Activated T-cell treated with anti-CD3 and anti-CD28 coated beads for 4 hours (primary cell): ENCODE measurements at places on chromosomes 11 and 22.

DNA sequence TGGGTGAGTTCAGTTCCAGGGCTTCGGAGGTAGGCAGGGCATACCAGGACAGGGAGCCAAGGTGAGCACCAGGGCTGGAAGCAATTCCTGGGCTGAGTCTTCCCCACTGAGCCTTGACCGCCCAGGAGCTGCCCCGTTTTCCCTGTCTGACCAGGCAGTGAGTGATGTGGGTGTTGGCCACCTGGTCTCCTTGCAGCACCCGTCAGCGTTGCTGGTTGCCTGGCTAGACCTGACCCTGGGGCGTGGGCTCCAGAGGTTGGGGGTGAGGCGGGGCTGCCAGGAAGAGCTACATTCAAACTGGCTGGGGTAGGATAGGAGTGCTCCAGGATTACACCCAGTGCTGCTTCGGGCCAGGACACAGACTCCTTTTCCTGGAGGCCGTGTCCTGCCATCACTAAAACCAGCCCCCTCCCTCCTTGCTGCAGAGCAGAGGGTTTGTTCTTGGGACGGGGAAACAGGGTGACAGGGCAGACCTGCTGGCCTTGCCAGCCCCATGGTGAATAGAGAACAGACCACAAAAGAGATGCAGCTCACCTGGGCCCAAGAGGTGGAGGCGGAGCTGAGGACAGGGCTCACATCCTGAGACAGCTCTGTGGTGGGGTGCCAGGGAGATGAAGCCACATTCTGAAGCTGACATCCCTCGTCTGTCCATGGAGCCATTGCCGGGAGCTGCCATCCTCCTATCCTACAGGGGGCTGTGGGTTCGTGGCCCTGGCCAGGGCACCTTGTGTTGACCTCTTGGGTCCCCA lies 14.2 kb downstream of the INCENP start:
- DNase-seq = no peak

DNA sequence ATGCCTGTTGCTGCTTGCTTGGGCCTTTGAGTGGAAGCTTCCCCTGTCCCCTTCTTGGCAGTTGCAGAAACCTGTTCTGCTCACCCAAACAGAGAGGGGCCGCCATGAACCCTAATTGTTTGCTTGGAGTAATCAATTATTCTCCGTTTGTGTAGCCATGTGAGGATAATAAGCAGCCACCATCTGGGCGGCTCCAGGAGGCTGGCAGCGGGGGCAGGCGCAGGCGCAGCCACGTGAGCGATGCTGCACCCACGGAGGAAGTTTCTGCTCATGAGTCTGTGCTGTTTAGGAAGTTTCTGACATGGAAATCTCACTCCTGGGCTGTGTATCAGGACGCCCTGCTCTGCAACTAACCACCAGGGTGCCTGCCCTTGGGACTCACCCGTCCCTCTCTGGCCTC lies 90.1 kb downstream of the MPPED1 start:
- DNase-seq = no peak

- no peak for DNase-seq
These were observed 5.2 kb downstream of the CRTAM start for GRCh38 chr11:122843281-122844141.

DNA sequence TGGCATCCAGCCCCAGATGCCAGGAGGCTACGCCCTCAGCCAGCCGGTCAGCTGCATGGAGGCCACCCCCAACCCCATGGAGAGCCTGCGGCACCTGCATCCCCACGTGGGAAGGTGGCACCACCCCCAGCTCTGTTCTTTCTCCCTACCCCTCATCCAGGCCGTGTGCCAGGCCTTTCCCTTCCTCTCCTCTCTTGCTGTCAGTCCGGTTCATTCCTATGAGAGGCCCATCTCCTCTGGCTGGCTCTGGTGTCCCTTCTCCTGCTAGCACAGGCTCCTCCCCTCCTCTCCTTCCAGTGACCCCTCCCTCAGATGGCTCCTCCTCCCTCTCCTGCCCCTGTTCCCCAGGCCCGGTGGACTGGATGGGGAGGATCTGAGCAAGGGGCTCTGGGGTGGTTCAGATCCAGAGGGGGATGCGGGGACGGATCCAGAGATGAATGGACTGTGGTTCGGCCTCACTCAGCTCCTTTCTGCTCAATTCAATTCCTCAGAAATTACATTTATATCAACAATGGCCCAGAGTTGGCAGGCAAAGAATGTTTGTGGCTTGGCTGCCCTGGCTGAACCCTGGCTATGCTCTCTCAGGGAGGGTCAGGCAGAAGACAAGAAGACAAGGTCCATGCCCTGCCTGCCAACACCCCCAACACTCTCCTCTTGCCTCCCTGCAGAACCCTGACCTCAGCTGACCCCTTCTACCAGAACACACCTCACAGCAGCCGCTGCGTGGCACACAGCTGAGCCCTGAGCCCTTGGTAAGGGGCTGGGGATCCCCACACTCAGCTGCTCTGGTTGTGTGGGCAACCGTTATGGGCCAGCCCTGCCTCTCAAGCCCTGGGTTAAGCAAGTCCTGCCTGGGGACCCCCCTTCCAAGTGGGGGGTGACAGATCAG lies 18.5 kb upstream of the LRRC10B start:
- no peak for DNase-seq

DNA sequence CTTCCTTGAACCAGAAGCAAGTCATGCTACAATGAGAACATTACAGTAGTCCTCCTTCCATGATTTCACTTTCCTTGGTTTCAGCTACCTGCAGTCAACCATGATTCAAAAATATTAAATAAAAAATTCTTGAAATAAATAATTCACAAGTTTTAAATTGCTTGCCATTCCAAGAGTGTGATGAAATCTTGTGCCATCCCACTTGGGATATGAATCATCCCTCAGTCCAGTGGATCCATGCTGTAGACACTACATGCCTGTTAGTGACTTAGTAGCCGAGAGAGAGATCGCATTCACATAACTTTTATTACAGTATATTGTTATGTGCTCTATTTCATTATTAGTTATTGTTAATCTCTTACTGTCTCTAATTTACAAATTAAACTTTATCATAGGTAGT lies 6.0 kb downstream of the HOATZ start:
- no peak for DNase-seq

- no peak for DNase-seq
These were observed 34.8 kb upstream of the POU2AF1 start for GRCh38 chr11:111413849-111414248.
